ENCODE measurements at places on chromosomes 3 and 15.

- no peak for DNase-seq
Measured at GRCh38 chr3:135292162-135292561, 497.1 kb downstream of the EPHB1 start.

GRCh38 chr15:41629463-41629862 is 30.7 kb upstream of the MGA start:
- no peak for DNase-seq

GRCh38 chr3:173876476-173876875 is 478.9 kb downstream of the NLGN1 start:
- DNase-seq, result no peak

GRCh38 chr3:62723166-62723913 is 151.9 kb downstream of the CADPS start:
- no peak for DNase-seq

DNA sequence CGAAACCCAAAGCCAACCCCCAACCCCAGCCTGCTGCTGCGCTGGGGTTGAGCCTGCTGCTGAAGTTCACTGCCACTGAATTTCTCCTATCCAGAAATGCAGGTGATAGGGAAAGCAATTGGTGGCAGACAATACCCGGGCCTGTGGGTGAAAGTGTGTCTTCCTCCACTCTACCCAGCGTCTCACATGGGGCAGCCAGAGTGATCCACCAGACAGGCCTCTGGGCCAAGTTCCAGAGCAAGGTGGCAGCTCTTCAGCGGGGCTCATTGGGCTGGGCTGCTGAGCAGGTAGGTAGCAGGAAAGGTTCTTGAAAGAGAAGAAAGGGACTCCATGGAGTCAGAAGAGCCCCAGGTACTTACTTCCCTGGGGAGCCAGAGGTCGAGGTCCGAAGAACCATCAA is 6.0 kb downstream of the ADCY5 start:
- no peak for DNase-seq

GRCh38 chr3:14549256-14549919 is 9.2 kb upstream of the GRIP2 start:
- DNase-seq, result peak; percentile 63

DNA sequence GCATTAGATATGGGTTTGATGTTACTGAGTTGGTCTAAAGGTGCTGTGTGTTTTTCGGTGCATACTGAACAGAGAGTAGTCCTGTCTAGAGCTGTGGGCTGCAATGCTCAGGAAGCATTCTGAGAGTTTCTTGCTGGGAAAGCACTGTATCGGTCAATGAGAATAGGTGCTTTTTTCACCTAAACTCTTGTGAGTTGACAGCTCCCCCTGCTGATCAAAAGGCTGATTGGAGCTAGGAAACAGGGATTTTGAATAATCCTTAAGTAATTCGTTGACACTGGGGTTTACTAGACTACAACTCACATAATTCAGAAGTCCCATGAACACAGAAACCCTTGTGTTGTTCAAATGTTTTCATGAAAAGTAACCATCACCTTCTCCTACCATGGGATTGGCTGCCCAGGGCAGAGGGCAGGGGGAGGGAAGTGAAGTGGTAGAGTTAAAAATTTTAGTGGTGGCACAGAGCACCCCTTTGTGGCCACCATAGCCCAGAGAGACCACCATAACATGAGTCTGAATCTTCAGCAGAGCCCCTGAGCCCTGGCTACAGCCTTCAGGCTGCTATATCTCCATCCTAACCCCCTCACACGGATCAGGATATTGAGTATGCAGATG is 13.0 kb upstream of the MANF start:
- DNase-seq, result peak; percentile 81

- peak; percentile 82 for DNase-seq
Measured at GRCh38 chr3:9862391-9863057, 17.5 kb downstream of the CIDEC start.

Measured in GM03348 (cell line).